ENCODE measurements at places on chromosomes 13 and 19.

- no peak for DNase-seq
Measured at GRCh38 chr19:12133069-12133468, 7.1 kb downstream of the ZNF20 start.

GRCh38 chr19:50657222-50657669 lies 8.0 kb downstream of the C19orf81 start:
- no peak for DNase-seq

DNA sequence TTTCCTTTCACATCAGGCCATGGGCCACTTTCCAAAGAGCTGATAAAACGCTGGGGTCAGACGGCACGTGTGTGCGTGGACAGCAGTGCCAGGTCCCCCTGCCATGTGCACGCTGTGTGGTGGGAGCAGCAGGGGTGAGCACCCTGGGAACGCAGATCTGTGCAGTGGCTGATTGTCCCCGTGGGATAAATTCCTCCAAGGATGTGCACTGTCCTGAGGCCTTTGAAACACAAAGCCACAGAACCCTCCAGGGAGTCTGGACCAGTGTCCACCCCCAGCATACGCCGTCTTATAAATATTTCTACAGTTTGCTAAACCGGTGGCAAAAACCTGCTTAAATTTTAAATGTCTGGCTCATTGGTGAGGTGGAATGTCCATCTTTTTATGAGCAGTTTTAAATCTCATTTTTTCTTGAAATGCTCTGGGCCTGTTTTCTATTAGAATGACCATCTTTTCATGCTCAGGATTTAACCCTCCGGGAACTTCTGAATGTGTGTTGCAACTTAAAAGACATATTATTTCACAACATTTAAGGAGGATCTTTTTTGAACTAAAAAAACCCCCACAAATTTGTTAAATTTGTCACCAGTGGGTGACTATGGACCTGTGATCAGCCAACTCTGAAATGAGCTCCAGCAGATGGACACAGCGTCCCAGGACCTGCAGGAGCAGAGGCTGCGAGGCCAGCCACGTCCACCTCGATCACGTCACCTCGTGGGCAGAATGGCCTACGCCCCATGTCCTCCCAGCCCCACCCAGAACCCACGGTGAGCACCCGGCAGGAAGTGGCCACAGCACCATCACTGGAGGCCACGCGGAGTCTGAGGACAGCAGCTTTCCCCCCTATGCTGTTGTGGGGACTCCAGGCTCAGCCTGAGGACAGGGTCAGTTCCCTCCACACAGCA lies 68.6 kb downstream of the RASA3 start:
- DNase-seq: no peak

GRCh38 chr19:39199025-39199424 lies 2.3 kb downstream of the NCCRP1 start:
- no peak for DNase-seq

DNA sequence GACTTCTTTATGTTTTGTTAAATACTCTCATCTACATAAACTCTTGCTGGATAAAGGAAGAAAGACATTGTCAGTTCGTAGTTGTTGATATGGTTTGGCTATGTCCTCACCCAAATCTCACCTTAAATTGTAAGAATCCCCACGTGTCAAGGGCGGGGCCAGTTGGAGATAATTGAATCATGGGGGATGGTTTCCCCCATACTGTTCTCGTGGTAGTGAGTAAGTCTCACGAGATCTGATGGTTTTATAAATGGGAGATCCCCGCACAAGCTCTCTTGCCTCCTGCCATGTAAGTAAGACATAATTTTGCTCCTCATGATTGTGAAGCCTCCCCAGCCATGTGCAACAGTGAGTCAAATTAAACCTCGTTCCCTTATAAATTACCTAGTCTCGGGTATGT lies 3.6 kb downstream of the ADGRE1 start:
- no peak for DNase-seq

GRCh38 chr13:27961227-27962085 lies 7.7 kb downstream of the CDX2 start:
- no peak for DNase-seq

DNA sequence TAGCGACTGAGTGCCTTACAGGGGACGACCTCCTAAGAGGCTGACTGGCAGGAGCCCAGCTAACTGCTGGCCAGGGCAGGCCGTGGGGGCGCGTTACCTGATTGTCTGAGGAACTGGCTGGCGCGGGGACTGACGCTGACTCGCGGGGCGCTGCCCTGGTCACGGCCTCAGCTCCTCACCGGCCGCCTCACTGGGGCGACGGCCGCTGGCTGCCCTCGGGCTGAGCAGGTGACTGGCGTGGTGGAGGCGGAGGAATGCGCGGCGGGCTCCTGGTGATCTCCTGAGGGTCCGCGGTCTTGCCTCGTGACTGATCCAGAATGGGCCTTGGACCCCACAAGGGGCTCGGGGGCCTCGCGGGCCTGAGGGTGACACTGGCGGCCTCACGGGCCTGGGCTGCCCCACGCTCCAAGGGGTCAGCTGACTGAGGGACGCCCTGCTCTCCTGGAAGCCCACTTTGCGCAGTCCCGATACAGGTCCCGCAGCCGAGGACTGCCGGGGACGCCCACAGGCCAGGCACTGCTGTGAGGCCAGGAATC lies 39.3 kb downstream of the SIGLEC7 start:
- DNase-seq: no peak

- no peak for DNase-seq
Measured at GRCh38 chr13:48475230-48475629, 57.6 kb downstream of the RCBTB2 start.

Data from glomerular endothelial cell (primary cell).